Epithelial cell of proximal tubule (primary cell): ENCODE measurements at places on chromosomes 5 and 9. TPM values are rescaled to one million over a fixed set of nuclear protein-coding genes. Genes with fewer than 3 reads are reported as not detected.

The GDNF gene
- total RNA-seq: 0.23 TPM in 1 of 2 replicates, not detected in the other

The PTPN3 gene
- total RNA-seq: 33.0 and 53.0 TPM in 2 replicates

The HTR4 gene
- total RNA-seq: not detected in 2 replicates

The SHLD3 gene
- 1.8 and 2.0 TPM in 2 replicates for total RNA-seq
